Memory B cell (primary cell): ENCODE measurements at places on chromosomes 3 and 15.

DNA sequence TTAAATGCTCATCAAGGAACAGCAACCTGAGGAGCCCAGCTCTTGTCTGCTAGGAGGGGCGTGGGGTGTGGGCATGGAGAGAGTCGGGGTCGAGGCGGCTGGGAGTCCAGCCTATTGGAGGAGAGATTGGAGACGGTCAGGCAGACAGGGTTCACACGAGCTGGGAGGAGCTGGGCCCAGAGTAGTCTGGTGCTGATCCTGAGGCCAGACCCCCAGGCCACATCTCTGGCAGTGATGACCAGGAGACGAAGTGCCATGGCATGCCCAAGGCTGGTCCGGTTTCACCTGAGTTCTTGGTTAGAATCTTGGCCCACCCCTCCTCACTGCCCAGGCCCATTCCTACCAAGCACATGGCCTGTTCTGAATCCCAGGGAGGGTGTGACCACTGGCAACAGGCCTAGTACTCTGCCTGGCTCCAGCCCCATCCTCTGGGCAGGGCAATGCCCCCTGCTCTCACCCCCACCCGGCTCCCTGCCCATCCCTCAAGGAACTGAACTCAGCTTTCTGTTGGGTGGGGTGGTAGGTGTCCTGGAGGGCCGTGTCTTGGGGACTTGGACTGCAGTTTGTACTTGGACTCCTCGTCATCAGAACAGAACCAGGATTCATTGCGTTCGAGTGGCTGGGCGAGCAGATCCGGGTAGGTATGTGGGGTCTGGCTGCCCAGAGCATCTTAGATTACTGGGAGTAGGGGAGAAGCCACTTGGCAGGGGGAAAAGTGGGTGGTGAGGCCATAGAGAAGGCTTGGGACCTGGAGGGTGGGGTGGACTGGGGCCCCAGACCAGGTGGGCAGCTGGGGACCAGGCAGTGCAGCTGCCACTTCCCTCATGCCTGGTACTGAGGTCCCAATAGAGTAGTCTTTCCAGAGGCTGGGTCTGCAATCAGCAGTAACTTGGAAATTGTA is 20.8 kb downstream of the SLC28A1 start:
- no peak for DNase-seq

DNA sequence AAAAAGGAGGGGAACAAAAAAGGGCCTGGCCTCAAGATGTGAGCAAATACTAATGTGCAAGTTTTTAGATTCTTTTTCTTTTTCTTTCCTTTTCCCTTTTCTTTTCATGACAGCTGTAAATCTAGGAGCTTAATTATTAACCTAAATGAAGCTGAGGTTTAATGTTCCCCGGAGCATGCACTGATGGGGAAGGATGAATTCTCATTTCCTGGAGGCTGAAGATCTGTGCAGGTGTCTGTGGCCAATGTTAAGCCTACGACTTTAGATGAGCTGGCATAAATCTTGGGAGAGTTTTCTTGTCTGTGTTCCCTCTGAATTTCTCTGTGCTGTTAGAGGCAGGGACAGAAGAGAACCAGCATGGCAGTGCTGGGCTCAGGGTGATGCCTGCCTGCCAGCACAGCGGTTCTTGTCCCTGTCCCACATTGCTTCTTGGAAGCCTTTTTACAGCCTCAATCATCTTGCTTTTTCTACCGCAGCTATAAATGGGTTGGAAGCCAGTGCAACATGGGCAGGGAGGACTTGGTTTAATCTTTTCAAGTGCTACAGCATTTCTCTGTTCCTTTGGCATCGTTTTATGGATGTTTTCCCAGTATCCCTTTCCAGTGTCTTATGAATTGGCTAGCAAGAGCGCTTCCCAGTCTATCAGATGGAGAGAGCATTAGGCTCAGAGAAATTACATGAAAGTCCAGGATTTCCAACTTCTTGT is 119.1 kb downstream of the ATG7 start:
- no peak for DNase-seq

- no peak for DNase-seq
Observed at GRCh38 chr3:104040896-104041295, 1325.8 kb upstream of the ALCAM start.

DNA sequence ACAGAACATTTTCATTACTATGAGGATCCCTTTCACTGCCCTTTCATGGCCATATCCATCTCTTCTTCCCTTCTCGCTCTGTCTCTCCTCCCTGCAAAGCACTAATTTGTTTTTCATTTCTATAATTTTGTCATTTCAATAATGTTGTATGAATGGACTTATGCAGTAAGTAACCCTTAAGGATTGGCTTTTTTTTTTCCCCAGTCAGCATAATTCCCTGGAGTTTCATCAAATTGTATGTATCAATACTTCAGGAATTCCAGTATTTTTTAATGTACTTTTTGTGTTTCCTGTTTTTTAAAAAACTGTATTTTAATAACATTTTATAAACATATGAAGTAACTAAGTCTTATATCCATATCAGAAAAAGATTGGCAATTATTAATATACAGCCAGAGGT is 1016.0 kb upstream of the SEMA6D start:
- no peak for DNase-seq

DNA sequence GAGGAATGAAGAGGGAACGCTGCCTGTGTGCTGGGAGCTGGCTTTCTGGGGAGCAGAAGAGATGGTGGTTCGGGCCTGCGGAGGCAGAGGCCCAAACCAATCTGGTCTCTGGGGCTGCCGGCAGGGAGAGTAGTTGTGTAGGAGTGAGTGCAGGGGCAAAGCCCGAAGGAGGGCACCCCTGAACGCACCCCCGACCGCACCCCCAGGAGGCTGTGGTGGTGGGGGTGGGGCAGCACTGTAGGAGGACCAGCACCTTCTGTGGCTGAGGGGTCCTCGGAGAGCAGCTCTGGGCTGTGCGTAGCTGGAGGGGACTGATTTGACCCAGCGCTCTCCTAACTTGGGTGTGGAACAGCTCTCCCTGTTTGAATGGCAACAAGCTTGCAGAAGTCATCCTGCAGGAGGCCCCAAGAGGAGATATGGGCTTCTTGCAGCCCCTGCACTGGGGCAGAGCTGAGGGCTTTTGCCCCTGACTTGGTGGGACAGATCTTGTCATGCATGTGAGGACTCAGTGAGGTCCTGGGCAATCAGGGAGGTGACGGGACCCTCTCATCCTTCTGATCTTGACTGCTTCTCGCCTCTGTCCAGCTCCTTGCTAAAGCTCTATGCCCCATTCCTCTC is 26.1 kb downstream of the C15orf39 start:
- DNase-seq: no peak

DNA sequence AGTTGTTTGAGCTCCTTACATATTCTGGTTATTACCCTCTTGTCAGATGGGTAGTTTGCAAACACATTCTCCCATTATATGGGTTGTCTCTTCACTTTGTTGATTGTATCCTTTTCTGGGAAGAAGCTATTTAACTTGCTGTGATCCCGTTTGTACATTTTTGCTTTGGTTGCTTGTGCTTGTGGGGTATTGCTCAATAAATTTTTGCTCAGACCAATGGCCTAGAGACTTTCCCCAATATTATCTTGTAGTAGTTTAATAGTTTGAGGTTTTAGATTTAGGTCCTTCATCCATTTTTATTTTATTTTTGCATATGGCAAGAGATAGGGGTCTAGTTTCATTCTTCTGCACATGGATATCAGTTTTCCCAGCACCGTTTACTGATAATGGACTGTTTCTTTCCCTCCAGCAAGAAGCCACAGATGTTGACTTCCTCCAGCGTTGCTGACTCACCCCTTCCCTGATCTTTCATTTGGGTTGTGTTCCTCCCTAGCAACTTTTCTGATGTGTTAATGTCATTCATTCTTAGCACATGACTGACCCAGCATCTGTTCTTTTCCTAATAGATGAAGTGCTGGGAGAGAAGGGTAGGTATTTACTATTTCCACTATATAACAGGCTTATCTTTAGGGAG is 166.7 kb upstream of the SGO1 start:
- DNase-seq: no peak

DNA sequence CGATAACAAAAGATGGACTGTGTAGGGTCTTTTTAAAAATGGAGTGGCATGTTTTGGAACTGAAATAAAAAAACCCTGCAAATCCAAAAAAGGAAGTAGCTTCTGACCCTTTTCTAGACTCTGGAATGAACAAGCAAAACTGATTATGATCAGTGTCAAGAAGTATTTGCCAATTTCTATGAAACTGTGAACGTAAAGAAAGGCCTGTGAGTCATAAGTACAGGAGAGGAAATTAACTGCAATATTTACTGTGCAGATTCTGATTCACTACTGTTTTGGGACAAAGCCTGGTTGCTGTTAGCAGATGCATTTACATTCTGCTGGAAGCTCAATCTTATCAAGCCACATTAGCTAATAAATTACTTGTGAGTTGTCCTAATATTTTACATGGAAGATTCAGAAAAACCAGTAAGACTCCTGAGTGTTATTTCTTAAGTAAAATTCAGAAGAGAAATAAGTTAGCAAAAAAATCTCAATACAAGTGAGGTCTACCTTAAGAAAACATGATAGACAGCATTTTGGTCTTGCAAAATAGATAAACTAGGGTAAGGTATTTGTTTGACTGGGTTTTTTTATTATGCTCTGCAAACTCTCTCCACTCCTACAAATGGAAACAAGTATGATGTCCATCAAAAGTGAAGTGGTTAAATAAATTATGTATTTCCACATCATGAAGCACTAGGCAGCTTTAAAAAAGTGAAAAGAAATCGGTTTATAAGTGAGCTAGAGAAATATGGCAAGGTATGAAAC is 90.2 kb upstream of the LMOD3 start:
- DNase-seq: no peak

GRCh38 chr3:124037326-124037725 is 45.4 kb upstream of the ROPN1 start:
- DNase-seq: no peak

DNA sequence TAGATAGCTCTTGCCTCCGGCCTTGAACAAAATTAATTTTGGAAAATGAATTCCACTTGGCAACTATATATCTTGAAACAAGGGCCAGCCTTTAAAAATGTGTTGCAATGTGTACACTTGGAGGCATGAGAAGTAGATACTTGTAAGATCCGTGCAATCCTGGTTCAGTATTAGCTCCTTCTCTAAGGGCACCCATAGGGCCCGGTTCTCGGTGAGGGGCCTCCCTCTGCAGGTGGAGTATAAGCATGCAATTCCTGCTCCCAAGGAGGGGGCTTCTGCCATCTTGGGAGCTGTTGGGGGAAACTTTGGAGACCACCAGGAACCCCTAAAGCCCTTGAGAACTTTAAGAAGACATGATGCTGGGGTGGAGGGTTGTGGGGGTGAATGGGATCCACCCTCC is 388.7 kb upstream of the RGMA start:
- no peak for DNase-seq

GRCh38 chr3:129688271-129688895 is 81.9 kb upstream of the PLXND1 start:
- no peak for DNase-seq

DNA sequence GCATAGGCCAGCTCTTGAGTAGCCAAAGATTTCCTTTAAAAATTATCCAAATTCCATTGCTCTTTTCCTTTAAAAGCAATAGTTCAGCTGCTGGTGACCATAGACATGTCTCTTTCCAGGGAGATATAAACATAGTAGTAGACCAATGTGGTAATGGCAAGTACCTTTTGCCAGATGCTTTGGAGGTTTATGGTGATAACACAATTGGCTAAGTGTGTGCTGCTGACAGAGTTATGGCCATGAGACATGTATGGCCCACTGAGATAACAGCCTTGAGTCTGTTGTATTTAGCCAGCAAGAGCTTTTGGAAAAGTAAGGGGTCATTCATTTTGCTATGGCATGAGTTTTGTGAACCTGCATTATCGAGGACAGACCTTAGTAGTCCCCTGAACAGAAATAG is 1146.8 kb downstream of the TUSC7 start:
- no peak for DNase-seq

GRCh38 chr3:124345845-124346244 is 353.9 kb upstream of the ROPN1 start:
- no peak for DNase-seq

GRCh38 chr3:63095-63765 is 133.3 kb upstream of the CHL1 start:
- no peak for DNase-seq

DNA sequence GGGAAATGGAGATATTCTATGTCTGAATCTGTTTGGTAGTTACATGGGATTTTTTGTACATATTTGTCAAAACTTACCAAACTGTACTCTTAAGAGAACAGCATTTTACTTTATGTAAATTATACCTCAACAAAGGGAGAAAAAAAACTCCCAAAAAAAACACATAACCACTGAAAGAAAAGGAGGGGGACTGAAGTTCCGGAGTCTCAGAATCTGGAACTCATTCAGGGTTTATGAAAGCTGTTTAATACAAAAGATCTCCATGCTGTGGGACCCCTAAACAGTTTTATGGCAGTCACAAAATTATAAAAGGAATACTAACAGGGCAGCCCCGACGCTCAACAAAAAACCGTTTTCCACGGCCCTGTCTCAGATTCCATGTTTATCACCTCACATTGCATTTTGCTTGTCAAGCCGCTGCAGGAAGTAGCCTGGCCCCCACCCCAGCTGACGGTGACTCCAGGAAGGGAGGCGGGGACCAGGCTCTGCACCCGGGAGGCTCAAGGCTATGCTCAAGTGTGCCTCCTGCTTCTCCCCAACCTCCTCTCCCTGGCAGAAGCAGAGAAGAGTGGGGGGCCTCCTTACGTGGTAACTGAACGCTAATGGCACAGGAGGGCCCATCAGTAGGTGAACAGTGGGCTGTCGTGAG is 29.3 kb downstream of the RFT1 start:
- DNase-seq: no peak

DNA sequence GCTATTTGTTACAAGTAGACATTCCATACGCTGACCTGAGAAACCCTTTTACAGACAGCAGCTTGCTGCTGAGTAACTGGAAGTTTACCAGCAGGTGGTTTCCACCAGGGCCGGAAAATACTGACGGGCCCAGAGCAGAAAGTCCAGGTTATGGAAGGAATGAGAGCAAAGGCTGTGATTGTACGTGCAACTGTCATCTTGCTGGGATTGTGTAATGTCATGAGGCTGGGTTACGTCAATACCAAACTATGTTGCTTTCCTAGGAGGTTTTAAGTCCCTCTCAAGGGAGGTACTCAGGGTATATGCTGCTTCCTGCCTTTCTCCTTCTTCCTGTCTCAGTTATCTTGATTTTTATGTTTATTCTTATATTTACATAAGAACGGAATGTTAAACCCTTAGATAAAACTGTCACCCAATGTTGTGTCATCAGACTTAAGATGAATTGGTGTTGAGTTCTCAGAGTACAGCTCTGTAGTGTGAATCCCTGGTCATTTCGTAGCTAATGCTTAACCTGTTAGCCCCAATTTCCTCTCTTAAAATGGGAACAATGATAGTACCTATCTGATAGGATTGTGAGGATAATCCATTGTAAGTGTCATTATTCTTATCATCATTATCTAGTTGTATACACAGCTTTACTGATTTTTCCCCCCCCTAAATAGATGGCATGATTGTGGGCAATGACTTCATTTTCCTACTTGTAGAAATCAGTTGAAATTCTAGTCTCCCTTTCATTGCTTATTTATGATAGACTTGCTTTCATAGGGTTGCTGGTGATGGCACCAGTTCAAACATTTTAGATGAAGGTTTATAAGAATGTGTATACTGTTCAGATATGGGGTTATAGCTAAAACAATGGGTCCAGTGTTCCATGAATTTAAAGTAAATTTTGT is 101.4 kb downstream of the FNDC3B start:
- DNase-seq: no peak

GRCh38 chr3:132710311-132710710 is 11.9 kb downstream of the NPHP3 start:
- no peak for DNase-seq
